Vagina (tissue), 2 donors: ENCODE measurements at places on chromosomes 16 and 17. TPM values are rescaled to one million over a fixed set of nuclear protein-coding genes. Genes with fewer than 3 reads are reported as not detected.

GRCh38 chr17:63537991-63538692, 12.1 kb upstream of the DCAF7 start:
- no peak for DNase-seq

GRCh38 chr16:87431926-87432325, 39.8 kb downstream of the MAP1LC3B start:
- no peak for DNase-seq

- no peak for DNase-seq
These were observed 558 bp upstream of the ZFHX3 start for GRCh38 chr16:73048292-73049080.

DNA sequence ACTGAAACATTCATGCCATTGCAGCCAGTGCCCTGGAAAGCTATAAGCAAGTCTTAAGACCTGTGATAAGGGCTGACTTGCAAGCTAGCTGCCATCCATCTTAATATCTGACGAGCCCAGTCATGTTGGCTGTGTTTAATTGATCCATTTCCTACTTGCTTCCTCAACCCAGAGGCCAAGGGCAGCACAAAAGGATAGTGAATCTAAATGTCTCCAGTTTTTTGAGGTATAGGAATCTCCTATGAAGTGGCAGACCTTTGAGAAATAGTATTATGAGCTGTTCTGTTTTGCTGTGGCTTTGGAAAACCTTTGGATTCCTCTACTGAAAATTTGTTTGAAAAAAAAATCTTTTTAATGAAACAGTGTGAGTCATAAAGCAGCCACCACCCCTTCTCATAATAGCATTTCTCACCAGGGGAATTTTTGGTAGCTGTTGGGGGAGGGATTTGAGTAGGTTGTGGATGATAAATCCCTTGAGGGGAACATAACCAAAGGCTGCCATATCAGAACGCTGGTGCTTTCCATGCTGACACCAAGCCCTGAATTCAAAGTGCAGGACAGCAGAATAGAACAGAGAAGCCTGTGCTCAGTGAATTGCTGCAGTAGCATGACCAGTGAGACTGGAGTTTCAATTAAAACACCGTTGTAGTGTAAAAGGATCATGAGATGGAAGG, 12.9 kb downstream of the ZNRF1 start:
- no peak for DNase-seq

- no peak for DNase-seq
These were observed 17.5 kb downstream of the ALOX15B start for GRCh38 chr17:8056232-8056975.

GRCh38 chr17:63740464-63741142, 996 bp downstream of the STRADA start:
- DNase-seq = no peak

DNA sequence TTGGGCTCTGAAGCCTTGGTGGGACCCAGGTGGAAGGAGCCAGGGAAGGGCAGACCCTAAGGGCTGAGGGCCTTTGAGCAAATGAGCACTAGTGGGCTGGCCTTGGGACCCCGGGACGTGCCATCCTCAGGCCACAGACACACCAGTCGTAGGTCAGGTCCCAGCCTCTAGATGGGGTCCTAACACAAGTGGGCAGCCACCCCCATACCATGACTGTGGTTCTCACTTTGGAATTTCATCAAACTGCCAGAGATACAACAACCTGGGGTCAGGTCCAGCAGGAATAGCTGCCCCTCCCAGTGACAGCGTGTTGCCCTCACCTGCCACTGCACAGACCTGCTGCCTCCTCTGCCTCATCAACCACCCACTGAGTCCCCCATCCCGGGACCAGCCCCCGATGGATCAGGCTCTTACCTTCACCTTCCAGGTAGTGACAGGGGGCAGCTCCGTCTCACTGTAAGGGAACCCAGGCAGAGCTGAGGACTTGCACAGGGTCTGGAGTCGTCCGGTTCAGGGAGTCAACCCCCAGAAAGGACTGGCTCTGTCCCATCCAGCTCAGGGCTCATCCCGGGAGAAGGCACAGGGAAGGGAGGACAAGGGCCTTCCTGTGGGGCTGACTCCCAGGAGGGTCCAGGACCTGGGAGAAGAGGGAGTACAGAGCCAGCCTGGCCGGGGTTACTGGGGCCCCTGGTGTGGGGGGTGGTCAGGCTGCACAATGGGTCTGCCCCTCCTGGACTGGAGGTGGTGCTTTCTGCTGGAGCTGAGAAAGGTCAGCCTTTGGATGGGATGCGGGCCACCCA, 40.0 kb downstream of the LGALS9 start:
- no peak for DNase-seq

BAIAP2 gene
- 113 TPM for total RNA-seq
